GM12892 (cell line): ENCODE measurements at places on chromosomes 1 and 21.

GRCh38 chr1:116825720-116826438, 71.6 kb downstream of the CD2 start:
- DNase-seq, result no peak

GRCh38 chr1:169585181-169585580, 1.1 kb downstream of the F5 start:
- DNase-seq, result no peak

DNA sequence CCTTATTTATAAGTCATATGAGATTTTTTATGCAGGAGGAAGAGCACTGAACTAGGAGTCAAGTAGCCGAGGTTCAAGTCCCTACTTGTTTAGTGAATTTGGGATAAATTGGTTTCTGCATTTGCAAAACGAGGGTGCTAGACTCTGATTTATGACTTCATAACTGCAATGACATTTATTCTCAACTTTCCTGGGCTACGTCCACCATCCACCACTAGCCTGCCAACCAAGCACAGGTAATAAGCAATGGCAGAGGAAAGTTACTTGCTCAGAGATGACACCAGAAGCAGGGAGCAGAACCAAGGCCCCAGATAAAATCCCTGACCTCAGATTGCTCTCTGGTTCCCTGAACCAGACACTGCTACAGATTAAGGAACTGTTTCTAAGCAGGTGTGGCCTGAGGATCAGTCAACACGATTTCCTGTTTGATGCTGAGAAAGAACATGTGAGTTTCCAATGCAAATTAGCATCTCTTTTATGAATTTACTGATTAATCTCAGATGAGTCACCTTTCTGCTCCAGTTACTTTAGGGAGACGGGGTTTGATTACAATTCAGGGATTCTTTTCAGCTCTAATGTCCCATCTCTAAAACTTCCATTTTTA, 52.7 kb downstream of the PLPP3 start:
- no peak for DNase-seq

DNA sequence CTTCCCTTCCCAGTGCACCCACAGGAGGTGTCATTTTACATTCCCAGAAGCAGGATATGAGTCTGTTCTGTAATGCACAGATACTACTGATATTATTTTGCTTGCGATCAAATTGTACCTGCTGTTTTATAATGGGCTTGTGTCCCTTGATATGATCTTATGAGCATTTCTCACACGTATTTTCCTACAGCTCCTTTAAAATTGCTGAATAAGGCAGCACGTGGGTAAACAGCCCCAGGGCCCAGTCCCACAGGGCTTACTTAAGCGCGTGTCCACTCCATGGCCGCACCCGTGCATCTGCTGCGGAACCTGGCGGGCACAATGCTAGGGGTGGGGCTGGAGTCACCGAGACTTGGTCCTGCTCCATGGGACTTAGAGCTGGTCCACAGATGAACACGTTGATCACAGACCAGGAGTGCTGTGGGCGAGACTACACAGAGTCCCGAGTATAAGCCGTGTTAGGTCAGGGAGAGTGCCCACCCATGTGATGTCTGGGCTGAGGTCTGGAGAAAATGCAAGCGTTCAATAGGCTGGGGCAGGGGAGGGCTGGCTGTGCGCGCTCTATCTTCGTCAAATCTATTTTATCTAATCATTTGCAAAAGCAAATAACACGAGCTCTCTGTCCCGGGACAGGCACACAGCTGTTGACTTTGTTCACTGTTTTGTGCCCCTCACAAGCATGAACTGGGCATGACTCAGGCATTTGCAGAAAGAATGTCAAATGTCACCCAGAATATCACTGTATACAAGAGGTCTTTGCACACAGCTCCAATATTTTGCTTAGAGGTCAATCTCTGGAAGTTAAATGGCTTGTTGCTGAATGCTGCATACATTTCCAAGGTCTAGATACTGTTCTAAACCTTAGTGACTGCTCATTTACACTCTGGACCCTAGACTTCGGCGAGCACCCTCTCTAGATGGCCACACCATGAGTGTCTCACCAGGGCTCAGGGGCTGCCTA, 119.3 kb downstream of the CRYAA start:
- no peak for DNase-seq

DNA sequence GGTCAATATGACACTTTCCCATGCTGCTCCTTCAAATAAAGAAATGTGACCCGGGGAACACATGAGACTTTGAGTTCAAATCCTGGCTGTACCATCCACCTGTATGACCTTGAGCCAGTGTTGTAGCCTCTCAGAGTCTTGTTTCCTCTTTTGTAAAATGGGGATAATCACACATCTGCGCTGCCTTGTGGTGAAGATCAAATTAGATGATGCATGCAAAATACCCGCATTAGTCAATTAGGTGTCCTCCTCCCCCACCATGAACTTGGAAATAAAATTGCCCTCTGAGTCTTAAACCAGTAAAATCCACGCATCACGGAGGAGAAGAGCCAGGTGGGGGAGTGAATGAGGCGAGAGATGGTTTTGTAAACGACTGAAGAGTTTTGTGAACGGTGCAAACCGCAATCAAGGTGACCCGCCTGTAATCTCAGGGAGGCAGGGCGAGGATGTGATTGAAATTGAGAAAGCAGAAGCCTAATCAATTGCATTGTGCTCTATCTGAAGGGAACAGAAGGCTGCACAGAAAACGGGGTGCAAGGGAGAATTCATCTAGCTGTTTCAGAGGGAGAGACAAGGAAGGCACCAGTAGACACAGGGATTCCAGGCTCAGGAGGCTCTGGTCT, 5.8 kb upstream of the AHDC1 start:
- DNase-seq, result no peak

GRCh38 chr21:45439161-45439872, 34.4 kb downstream of the COL18A1 start:
- DNase-seq, result peak; percentile 98

DNA sequence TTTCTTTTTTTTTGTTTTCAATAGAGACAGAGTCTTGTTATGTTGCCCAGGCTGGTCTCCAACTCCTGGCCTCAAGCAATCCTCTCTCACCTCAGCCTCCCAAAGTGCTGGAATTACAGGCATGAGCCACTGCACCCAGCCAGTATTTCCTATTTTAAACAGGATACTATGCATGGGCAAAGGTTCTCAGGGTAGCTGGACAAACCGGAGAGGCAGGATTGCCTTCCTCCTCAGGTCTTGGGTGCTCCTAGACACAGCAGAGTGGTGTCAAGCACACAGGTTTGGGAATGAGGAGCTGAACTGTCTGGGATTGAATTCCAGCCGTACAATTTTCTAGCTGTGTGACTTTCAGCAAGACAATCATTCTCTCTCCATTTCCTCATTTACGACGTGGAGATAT, 22.9 kb upstream of the HNRNPU start:
- no peak for DNase-seq

GRCh38 chr21:16125274-16125673, 395.5 kb downstream of the USP25 start:
- DNase-seq, result no peak

GRCh38 chr1:226960256-226960655, 20.2 kb downstream of the COQ8A start:
- no peak for DNase-seq

- no peak for DNase-seq
Observed at GRCh38 chr1:66137235-66137634, 344.5 kb downstream of the PDE4B start.

DNA sequence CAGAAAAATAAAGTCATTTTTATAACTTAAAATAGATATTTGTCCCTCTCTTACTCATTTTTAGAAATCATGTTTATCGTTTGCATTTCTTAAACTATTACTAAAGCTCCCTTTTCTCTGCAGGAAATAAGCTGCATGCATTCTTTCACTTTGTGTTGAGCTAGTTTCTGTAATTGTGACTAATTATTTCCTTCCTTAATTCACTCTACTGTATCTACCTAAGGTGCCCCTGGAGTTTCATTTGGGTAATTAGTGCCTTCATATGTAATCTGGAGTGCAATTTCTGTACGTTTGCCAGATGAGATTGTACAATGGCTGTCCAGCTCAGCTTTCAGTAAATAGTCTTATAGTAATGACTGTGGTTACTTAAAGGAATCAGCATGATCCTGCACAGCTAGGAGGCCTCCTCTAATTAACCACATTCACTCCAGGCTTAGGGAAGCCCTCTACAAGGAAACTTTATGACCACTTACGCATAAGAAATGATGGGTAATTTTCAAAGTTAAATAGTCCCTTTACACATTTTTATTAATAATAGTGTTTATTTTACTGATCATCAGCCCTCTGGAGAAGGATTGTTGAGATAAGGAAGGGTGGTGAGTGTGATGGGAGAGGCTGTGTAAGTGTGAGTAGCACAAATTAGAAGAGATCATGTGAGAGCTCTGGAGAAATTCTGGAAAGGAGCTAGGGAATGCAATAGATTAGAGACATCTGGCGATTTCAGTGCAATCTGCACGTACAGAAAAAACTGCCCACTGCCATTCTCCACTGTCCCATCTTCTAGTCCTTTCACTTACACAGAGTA, 86.8 kb downstream of the LRRC8C start:
- no peak for DNase-seq

GRCh38 chr1:231159963-231160761, 1.7 kb upstream of the TRIM67 start:
- no peak for DNase-seq

GRCh38 chr21:37058261-37058660, 14.6 kb downstream of the PIGP start:
- no peak for DNase-seq

DNA sequence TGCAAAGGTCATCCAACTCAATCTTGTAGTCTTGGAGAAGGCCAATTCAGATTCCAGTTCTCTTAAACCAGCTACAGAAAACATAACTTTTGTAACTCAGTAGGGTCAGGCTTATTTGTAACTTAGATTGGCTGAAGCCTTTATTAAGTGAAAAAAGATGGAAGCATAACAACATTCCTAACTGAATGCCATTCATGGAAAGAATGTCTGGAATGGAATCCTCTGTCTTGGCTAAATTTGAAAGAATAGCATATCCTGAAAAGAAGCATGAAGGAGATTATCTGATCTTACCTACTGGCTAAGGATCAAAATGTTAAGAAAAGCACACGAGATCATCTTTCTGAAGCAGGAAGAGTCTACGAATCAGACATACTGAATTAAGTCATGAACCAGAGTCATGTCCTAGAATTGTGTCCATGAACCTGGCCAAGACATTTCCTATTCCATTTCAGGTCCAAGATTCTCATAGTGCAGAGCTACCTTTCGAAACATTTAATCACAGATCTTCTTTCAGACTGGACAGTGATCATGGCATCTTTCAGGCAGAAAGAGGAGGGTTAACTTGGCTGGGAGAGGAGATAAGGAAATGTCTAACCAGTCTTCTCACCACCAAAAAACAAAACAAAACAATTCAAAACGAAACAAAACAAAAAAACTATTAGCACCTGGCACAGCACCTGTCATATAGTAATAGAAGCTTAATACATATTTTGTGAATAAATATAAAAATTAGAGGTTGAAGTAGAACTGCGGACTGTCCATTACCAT, 75.6 kb downstream of the XCL2 start:
- no peak for DNase-seq

DNA sequence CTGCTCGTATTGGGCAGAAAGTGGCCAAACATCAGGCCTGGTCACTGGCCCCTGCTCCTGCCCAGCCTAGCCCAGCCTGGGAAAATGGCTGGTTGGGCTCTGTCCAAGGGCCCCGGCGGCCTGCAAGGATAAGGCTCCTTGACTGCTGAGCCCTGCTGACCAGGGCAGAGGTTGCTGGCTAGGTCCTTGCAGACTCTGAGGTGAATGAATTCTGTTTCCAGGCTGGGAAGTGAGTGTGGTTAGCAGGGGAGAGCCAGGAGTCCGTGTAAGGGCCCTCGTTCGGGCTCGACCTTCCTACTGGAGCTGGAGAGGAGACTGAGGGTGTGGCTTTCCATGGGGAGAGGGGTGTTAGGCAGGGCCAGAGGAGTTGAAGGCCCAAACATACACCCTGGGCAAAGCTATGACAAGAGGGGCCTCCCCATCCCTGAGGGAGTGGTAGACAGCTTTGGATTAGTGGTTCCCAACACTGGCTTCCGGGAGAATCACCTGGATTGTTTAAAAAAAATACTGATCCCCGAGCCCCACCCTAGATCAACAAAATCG, 20.6 kb downstream of the CSF1 start:
- DNase-seq, result no peak

GRCh38 chr1:202688401-202688800, 21.9 kb downstream of the SYT2 start:
- no peak for DNase-seq

DNA sequence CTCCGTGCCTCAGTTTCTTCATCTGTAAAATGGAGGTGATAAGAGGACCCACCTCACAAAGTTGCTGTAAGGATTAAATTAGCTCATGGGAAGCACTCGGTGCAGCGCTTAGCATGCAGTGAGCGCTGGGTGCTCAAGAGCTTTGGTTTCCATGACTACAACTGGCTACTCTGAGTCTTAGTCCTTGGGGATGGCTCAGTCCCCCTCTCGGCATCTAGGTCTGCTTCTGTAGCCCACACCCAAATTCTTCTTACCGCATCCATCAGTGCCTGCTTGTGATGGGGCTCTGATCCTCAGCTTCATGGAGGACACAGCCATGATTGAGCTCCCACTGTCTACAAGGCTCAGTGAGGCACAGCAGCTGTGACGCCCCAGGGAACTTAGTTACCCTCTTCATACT, 159.0 kb downstream of the ACTL8 start:
- no peak for DNase-seq

- DNase-seq, result no peak
Observed at GRCh38 chr1:18819203-18819602, 40.3 kb downstream of the TAS1R2 start.

GRCh38 chr1:183719289-183719688, 66.2 kb upstream of the APOBEC4 start:
- DNase-seq, result no peak

- DNase-seq, result no peak
Observed at GRCh38 chr1:91549041-91549735, 48.5 kb downstream of the CDC7 start.

GRCh38 chr1:26848941-26849774, 13.8 kb upstream of the SFN start:
- DNase-seq, result no peak

DNA sequence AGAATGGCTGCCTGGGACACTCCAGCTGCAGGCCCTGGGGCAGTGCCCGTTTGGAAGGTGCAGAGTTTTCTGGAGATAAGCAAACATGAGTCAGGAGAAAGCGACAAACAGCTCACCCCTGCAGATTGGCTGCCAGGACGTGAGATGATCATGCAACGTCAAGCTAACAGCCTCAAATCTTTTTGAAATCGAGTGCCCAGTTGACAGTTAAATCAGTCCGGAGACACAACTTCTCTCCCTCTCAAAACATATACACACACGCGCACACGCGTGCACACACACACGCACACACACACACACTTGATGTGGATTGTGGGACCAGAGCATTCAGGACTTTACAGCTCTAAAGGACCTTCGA, 49.4 kb downstream of the TENT5C start:
- DNase-seq, result no peak

GRCh38 chr1:241638909-241639622, 1.1 kb downstream of the CHML start:
- DNase-seq, result no peak

GRCh38 chr1:234776876-234777855, 167.2 kb upstream of the IRF2BP2 start:
- DNase-seq, result no peak

DNA sequence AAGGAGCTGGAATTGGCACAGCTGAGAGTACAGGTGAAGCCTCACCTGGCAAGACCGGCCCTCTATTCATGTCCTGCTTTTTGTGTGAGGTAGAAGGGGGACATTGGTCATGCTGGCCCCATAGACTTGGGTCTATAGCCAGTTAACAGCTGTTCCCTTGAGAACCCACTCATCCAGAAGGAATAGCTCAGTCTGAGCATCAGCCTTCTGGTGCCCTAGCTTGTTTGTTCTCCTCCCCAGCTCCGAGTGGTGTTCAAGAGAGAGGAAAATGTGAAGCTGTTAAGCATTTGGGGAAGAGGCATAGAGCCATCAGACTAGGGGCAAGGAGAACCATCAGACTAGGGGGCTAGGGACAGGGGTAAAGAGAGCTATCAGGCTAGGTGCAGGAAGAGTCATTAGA, 290.9 kb downstream of the SIPA1L2 start:
- DNase-seq, result no peak
